Hematopoietic multipotent progenitor cell treated with erythropoietin and hydrocortisone succinate and interleukin-3 and kit ligand, for 4 days (in vitro differentiated cells): ENCODE measurements at places on chromosomes 1 and 21.
A peak's percentile ranks its signal among the peaks of the same experiment; 100 is the strongest.

- no peak for DNase-seq
Measured at GRCh38 chr1:173573596-173573995, 29.3 kb downstream of the SLC9C2 start.

DNA sequence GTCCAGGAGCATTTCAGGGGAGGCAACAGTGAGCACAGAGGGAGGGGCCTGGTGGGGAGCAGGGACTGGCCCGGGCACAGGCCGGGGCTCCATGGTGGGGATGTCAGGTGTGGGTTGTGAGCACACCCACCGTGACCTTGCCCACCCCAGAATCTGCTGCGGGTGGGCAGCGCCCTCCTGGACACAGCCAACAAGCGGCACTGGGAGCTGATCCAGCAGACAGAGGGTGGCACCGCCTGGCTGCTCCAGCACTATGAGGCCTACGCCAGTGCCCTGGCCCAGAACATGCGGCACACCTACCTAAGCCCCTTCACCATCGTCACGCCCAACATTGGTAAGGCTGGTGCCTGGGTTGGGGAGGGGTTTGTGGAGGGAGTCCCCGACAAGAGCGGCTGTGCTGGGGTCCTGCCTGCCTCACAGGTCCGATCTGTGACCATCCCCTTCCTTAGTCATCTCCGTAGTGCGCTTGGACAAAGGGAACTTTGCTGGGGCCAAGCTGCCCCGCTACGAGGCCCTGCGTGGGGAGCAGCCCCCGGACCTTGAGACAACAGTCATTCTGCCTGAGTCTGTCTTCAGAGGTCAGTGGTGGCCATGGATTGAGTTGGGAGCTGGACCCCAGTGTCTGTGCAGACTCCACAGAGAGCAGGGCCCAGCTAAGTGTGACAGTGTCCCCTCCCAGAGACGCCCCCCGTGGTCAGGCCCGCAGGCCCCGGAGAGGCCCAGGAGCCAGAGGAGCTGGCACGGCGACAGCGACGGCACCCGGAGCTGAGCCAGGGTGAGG, 14.3 kb downstream of the PSRC1 start:
- no peak for DNase-seq

DNA sequence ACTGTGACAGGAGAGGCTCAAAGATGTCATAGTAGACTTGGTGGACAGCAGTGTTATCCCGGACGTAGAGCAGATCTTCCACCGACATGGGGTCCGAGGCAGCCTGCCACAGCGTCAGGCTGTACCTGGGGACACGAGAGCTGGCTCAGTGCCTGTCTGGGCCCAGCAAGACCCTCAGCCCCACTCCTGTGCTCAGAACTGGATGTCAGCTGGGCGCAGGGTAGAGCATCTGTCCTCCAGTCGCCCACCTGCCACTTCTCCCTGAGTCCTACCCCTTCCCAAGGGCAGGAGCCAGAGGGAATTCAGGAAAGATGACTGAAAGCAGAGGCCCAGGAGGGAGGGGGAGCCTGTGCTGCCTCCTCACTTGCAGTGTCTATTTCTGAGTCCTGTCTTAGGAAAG, 11.7 kb downstream of the FAM151A start:
- no peak for DNase-seq

DNA sequence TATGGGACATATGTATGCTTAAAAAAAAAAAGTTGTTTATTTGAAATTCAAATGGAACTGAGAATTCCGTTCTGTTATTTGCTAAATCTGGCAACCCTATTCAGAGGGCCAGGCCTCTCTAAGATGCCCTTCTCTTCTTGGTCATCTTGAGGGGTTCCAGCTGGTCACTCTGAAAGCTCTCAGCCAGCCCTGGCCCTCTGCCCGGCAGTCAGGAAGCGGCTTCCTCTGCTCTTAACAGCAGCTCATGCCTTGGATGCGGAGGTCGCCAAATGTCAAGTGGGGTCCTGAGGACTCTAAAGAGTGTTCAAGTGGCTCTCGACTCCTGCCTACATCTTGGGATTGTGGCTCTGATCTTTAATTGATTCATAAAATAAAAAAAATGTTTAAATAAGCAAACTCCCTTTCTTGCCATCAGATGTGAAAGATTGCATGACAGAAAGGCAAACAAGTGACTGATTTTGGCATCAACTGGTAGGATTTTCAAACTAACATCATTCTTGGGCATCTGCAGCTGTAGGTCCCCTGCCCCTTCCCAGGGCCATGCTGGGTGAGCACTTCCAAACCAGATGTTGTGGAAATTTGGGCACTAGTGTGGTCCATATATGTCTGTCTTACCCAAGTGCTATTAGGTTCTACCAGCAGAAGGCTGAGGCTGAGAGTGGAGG, 130.8 kb downstream of the PRDM2 start:
- DNase-seq = no peak

DNA sequence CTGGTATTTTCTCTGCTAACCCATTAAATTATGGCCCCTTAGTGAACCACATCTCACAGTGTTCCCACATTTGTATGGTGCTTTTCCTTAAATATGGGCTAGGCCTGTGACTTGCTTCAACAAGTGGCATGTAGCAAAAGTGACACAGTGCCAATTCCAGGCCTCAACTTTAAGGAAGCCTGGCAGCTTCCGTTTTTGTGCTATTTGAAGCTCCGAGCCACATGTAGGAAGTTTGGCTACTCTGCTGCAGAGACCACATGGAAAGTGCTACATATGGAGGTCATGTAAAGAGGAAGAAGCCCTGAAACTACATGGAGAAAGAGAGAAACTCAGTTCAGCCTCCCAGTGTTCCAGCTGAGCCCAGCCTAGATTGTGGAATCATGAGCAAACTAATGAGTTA, 28.5 kb upstream of the DR1 start:
- peak; percentile 74 for DNase-seq
